ENCODE measurements at places on chromosomes 6 and 20. TPM values are rescaled to one million over a fixed set of nuclear protein-coding genes. Genes with fewer than 3 reads are reported as not detected.

GSTA3 gene
- not detected for total RNA-seq

DNA sequence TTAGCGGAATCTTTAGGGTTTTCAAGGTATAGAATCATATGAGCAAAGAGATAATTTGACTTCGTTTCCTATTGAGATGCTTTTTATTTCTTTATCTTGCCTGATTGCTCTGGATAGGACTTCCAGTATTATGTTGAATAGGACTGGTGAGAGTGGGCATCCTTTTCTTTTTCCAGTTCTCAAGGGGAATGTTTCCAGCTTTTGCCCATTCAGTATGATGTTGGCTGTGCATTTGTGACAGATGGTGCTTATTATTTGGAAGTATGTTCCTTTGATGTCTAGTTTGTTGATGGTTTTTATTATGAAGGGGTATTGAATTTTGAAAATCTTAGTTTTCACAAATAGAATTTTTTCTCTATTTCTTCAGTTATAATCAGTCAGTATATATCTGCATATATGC is 656.6 kb upstream of the MAP3K7 start:
- no peak for DNase-seq

- no peak for DNase-seq
Observed at GRCh38 chr6:72626126-72626525, 4.3 kb downstream of the KCNQ5 start.

- DNase-seq, result no peak
Observed at GRCh38 chr6:139327038-139327437, 35.2 kb upstream of the TXLNB start.

- no peak for DNase-seq
Observed at GRCh38 chr6:53603386-53604116, 58.6 kb upstream of the GCLC start.

VSTM2L gene
- 120 TPM for total RNA-seq

CRISP2 gene
- total RNA-seq, result not detected
